GM12878 (cell line): ENCODE measurements at places on chromosomes 13 and 19. TPM values are rescaled to one million over a fixed set of nuclear protein-coding genes. Genes with fewer than 3 reads are reported as not detected.

DNA sequence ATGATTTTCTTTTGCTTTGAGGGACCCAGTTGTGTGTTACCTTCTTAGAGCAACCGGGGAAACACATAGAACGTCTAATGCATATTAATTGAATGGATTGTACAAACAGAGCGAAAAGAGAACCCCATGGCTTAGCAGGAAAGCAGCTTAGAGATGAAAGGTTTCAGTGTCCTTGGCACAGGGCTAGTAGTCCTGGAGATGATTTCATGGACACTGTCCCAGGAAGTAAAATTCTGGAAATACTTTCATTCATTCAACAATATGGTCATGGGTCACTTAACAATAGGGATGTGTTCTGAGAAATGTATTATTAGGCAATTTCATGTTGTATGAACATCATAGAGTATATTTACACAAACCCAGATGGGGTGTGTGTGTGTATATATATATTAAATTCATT lies 9.7 kb upstream of the FUT2 start:
- H3K27me3 ChIP-seq = no peaks in the 10 kb centered on the region; the same call in 1 of the 2 replicates
- no peak overlapping the region for H3K27ac ChIP-seq
- H3K4me3 ChIP-seq = no peak overlapping the region
- peaks cover 2% of the 10 kb centered on the region; the same call in 1 of the 2 replicates for H3K4me1 ChIP-seq

DNA sequence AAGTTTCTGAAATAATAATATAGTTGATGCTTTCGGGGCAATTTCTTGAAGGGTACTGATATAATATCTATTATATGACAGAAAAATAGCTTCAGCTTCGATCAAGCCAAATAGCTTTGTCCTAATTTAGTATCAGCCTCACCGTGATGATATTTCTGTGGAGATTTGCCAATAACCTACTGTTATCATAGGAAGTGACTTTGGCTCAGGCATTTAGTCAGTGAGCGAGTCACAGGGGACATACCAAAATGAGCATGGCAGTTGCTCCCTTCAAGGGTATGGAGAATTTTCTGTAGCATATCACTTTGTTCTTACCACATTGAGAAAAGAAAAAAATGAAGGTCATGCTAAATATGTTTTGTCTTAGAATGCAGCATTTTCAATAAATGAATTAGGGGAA lies 767.6 kb upstream of the SLITRK1 start:
- no peak overlapping the region for H3K4me3 ChIP-seq
- H3K27ac ChIP-seq = no peak overlapping the region
- no peaks in the 10 kb centered on the region for H3K27me3 ChIP-seq
- no peaks in the 10 kb centered on the region for H3K36me3 ChIP-seq

DNA sequence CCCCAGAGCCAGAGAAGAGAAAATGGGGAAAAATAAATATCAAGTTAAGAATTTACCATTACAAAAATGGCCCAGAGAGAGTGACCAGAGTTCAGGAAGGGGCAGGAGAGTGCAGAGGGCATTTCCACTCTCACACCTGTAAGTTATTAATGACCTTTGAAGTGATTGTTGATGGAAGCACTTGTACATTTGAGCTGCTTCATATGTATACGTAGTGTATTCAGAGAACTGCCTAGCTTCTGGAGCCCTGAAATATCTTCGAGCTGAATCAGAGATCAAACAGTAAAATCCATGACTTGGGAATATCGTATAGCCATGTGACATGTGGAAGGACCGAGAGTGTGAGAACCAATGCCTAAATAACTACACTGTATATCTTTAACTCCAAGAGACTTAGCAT lies 49.2 kb upstream of the PCCA start:
- no peaks in the 10 kb centered on the region for H3K4me1 ChIP-seq
- no peak overlapping the region for H3K27ac ChIP-seq
- H3K27me3 ChIP-seq = no peaks in the 10 kb centered on the region
- DNase-seq = no peak

DNA sequence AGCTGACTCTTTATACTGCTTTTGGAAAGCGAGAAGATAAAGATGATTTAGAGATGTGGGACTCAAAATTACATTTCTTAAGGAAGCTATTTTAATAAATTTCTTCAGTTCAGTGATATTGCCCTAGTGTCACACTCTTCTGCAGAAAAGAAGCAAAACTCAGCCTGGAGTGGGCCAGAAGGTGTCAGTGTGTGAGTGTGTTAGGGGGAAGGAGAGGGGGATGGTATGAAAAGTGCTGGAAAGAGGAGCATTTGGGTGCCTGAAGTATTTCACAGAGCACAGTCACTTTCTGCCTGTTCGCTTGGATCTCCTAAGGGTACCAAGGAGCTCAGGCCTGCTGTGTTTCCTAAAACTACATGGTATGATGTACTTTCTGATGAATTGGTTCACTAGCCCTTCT lies 84.5 kb upstream of the FRY start:
- no peak for DNase-seq
- no peaks in the 10 kb centered on the region for H3K36me3 ChIP-seq
- peaks cover 22% of the 10 kb centered on the region for H3K4me1 ChIP-seq
- no peak overlapping the region for H3K4me3 ChIP-seq
- H3K27me3 ChIP-seq = no peaks in the 10 kb centered on the region

- no peak overlapping the region for H3K27ac ChIP-seq
- no peaks in the 10 kb centered on the region for H3K36me3 ChIP-seq
- no peaks in the 10 kb centered on the region for H3K27me3 ChIP-seq
Observed at GRCh38 chr13:33260168-33261098, 25.1 kb downstream of the STARD13 start.

GRCh38 chr19:35315883-35316282 lies 13.1 kb upstream of the CD22 start:
- H3K27me3 ChIP-seq = no peaks in the 10 kb centered on the region
- H3K4me1 ChIP-seq = peaks cover 20% of the 10 kb centered on the region
- H3K27ac ChIP-seq = no peak overlapping the region
- no peaks in the 10 kb centered on the region for H3K36me3 ChIP-seq
- H3K4me3 ChIP-seq = no peak overlapping the region
- DNase-seq = no peak

CUL4A gene
- total RNA-seq = 55.7 and 60.9 TPM in 2 replicates

DNA sequence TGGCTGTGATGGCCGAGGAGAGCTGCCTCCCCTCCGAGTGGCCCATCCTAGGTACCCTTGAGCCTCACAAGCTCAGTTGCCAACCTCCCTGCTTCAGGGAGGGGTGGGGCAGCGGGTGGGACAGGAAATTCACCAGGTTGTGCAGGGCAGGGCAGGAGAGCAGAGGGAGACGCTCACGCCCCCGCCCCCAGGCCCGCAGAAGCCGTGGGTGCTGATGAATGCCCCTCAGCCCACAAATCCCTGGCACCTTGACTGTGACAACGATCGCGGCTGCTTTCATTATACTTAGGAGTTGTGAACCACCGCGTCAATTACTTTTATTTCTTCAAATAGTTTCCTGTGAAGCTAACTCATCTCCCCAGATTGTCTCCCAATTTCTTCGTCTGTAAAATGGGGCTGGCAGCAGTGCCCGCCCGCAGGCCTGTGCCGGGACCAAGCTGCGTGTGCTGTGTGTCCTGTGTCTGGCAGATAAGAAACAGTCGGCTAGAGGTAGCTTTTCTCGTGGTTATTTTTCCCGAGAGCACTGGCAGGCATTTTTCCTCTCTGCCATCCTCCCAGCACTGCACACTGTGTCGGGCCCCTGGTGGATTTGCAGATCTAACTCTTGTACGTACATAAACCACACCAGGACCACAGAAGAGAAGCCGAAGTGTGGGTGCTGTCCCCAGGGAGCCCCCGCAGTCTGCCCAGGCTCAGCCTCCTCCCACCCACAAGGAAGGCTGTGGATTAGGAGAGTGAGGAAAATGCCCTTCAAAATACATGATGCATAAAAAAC lies 7.9 kb upstream of the RASA3 start:
- H3K4me1 ChIP-seq = peaks cover 28% of the 10 kb centered on the region
- DNase-seq = no peak
- H3K27me3 ChIP-seq = no peaks in the 10 kb centered on the region
- H3K36me3 ChIP-seq = no peaks in the 10 kb centered on the region

GRCh38 chr19:33282036-33282671 lies 20.2 kb downstream of the CEBPA start:
- H3K27me3 ChIP-seq = no peaks in the 10 kb centered on the region; the same call in 1 of the 2 replicates
- H3K27ac ChIP-seq = no peak overlapping the region
- no peaks in the 10 kb centered on the region for H3K36me3 ChIP-seq
- H3K4me1 ChIP-seq = peaks cover 18% of the 10 kb centered on the region
- DNase-seq = no peak
- no peak overlapping the region for H3K4me3 ChIP-seq
